BJ (cell line): ENCODE measurements at places on chromosomes 3 and 15. TPM values are rescaled to one million over a fixed set of nuclear protein-coding genes. Genes with fewer than 3 reads are reported as not detected.
A peak's percentile ranks its signal among the peaks of the same experiment; 100 is the strongest.

GRCh38 chr15:45118131-45118588, 4.0 kb downstream of the DUOXA2 start:
- DNase-seq, result peak; percentile 26

DNA sequence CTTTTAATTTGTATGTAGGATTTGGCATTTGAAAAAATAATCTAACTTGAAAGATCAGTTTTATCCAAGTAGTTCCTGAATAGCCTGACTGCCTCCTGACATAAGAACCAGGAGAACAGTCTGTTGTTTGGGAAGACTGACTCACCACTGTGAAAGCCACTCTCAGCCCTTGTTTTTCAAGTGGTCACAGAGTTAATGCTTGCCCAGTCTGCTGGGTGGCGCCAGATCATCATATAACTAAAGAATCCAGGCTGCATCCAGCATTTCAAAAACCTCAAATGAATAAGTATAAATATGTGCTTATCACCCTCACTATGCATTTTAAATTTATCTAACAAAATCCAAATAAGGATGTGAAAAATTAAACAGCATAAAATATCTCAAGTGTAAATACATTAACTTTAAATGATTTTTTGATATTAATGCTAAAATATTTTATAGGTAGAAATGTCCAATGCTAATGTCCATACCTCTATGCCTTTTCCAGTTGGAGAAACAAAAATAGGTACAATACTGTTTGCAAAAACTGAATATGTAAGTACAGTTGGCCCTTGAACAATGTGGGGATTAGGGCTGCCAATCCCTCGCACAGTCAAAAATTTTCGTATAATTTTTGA, 26.9 kb upstream of the ZBBX start:
- no peak for DNase-seq

GRCh38 chr3:56751056-56751707, 50.6 kb downstream of the ARHGEF3 start:
- DNase-seq, result no peak

- DNase-seq, result no peak
Measured at GRCh38 chr3:122183521-122183892, at the start of gene CASR. TSS of gene CASR (plus strand) at chr3:122183668. CDS start at chr3:122254190, 70,522 bp downstream.

PLD1 gene
- 6.4 and 10.5 TPM in 2 replicates for polyA plus RNA-seq

CPN2 gene
- not detected in 2 replicates for polyA plus RNA-seq
